Astrocyte (in vitro differentiated cells and primary cell): ENCODE measurements at places on chromosomes 3 and 15.

DNA sequence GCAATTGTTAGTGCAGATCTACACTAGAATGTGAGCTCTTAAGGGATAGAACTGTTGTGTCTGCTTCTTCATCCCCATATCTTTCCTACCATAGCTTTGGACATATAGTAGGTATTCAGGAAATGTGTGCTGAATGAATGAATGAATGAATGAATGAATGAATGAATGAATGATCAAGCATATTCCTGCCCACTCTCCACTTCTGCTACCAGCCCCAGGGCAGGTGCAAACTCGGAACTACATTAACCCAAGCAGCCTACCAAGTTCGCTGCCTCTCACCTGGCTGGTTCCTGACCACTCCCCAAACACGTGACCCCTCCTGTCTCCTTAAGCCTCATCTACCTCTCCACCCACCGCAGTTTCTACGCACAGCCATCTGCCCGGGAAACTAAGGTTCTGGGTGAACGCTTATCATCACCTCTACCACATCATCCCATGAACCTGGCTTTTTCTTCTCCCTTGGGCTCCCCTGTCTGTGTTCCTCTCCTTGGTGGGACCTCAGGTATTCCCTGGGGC, 26.8 kb downstream of the PAQR5 start:
- no peak for DNase-seq

DNA sequence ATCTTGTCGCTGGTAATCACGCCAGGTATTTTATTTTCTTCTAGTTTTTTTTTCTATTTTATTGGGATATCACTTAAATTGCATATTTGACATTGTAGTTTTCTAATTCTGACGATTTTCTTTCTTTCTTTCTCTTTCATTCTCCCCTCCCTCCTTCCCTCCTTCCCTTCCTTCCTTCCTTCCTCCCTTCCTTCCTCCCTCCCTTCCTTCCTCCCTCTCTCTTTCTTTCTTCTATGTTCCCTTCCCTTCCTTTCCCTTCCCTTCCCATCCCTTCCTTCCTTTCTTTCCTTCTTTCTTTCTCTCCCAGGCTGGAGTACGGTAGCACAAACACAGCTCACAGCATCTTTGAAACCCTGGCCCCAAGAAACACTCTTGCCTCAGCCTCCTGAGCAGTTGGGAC, 100.6 kb upstream of the BCL6 start:
- no peak for DNase-seq

- DNase-seq = peak; percentile 26
Observed at GRCh38 chr3:56878074-56878473, 76.3 kb upstream of the ARHGEF3 start.

DNA sequence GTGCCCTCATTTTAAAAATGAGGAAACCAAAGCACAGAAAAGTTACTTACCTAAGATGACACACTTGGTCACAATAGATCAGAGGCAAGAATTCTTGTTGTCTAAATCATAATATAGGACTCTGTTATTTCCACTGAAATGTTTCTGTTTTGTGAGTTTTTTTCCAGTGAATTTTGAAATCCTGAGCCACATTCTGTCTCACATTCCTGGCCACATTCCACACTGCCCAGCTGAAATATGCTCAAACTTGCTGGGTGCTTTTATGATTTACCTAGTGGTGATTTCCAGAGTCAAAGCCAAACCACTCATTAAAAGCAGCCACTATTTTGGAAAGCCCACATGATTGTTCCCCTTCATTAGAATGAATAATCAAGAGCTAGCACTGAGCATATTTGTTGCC, 82.3 kb upstream of the NPHP3 start:
- DNase-seq = peak; percentile 60

- DNase-seq = no peak
Observed at GRCh38 chr3:15496341-15496664, 25.2 kb downstream of the COLQ start.

DNA sequence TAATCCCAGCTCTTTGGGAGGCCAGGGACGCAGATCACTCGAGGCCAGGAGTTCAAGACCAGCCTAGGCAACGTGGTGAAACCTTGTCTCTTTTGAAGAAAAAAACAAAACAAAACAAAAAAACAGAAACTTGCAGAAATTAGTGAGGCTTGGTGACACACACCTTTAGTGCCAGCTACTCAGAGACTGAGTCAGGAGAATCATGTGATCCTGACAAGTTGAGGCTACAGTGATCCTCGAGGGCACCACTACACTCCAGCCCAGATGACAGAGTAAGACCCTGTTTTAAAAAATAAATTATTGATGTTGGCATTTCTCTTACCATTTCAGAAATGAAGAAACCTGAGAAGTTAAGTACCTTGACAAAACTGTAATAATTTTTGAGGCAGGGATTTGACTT, 44.6 kb upstream of the CCNB2 start:
- no peak for DNase-seq

DNA sequence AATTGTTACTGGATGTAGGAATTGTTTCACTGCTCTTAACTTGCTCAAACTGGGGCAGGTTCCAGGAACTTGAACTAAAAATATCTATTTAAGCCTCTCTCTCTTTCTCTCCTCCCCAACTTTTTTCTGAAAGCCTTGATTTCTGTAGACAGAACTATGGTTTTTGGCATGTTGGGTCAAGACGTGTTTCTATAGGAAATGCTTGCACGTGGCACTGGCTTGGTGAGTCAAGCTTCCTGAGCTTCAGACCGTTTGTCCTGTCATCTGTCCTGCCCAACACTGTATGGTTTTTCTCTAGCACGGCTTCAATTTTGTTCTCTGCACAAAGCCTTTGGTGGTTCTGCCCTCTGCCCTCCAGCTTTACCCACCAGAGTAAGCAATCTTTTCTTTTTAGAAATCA, 13.5 kb downstream of the EAF1 start:
- no peak for DNase-seq

- peak; percentile 41 for DNase-seq
Observed at GRCh38 chr3:114557791-114558190, 264.0 kb downstream of the TIGIT start.

DNA sequence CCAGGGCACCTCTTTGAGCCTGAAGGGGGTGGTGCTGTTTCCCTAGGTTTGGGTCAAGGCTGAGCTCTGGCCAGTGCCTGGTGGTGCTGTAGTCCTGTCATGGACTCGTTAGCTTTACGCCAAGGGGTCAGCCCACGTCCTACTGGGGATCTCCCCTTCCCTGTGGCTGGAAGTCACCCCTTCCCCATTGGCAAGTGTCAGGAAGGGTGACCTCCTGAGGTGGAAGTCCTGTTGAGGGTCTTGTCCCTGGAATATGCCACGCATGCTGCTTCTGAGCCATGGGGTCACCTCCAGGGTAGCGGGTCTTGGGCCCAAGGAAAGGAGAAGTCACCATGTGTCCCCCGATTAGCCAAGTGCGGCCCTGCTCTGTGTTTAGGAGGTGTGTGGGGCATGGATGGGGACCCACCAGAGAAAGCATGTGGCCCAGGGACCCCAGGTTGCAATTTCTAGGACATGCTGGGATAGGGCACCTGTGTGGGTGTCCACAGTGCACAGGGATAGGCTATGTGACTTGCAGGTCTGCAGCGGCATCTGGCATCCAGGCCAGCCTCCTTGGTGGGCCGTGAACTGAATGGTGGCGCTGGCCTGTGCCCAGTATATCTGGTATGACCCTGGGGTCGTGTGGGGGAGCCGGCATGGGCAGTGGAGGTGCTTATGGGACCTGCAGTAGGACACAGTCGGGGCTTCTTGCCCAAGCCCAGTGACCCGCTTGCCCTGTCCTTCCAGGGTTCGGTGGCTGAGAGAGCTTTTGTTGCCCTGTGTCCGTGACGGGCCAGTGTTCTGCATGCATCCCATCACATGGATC, 226.7 kb downstream of the SNRPN start:
- DNase-seq = no peak

GRCh38 chr15:39618063-39618823, 37.4 kb downstream of the THBS1 start:
- DNase-seq = no peak

- no peak for DNase-seq
Observed at GRCh38 chr15:22796079-22796478, 9.6 kb downstream of the NIPA1 start.

- no peak for DNase-seq
Observed at GRCh38 chr3:73385568-73385967, 239.2 kb downstream of the PDZRN3 start.

DNA sequence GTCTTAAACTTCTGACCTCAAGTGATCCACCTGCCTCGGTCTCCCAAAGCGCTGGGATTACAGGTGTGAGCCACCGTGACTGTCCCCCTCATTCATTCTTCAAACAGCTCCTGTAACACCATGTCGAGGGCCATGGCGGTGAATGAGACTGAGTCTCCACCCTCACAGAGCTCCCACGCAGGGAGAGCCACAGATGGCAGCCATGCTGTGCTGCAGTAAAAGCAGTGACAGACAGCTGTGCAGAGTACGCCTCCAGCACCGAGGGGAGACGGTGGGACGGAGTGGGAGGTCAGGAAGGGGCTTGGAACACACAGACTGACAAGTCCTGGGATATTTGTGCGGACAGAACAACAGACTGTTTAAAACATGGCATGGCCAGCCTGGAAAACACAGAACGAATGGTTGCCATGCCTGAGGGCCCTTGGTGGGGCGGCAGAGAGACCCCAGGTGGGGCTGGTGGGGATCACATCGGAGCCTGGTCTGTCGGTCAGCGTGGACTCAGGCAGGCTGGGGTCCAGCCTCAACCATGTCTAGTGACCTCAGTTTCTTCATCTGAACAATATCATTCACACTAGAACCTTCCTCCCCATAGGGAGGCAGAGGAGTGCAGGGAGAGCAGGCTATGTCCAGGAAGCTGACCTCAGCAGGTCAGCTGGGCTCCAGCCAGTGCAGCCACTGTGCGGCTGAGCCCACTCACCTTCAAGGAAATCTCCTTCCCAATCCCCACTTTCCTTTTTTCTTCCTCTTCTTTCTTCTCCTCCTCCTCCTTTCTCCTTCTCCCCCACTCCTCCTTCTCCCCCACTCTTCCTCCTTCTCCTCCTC, 20.6 kb upstream of the LCTL start:
- no peak for DNase-seq

DNA sequence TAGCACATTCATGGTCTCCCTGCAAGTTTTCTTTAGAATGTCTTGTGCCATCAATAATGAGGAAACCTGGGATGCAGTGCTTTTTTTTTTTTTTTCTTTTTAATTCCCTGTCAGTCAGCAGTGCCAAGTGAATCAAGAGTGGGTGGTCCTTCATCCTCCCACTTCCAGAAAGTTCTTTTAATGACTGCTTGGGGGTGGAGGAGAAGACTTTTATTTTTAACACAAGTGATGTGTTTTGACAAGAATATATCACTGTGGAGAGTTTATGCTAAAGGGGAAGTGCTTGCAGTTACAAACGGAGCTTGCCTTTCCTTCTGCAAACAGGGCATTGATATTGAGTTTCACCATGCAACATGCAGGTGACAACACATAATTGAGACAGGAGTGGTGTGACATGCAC, 69.7 kb downstream of the CACNA2D3 start:
- no peak for DNase-seq

GRCh38 chr15:80942746-80943565, 46.7 kb downstream of the MESD start:
- DNase-seq = peak; percentile 90

DNA sequence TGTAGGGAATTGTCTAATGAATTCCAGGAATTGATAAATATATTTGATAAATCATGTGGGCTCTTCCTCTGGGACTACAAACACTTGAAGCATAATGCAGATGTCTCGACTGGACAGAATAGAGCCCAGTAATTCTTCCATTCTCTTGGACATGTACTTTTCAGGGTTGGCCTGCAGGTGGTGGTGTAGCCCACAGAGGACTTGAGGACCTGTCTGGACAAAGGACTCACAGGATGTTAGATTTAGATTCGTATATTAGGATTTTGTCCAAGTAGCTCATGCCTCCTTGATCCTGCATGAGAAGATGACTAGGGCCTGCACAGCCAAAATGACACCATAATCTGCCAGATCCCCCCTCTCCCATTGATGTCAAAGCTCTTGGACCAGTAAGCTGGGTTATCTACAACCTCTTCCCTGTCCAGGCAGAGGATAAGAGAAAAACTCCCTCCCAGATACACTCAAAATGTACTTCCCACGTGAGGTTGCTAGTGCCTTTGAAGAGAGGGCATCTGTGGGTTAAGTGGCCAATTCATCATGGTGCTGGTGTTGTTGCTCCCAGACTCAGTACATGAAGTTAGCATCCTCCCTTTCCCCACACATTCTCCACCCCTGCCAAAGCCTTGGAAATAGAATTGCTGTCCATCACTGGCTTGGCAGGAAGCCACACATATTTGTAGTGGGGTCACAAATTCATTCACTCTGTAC, 88.6 kb upstream of the ZNF280D start:
- peak; percentile 91 for DNase-seq

DNA sequence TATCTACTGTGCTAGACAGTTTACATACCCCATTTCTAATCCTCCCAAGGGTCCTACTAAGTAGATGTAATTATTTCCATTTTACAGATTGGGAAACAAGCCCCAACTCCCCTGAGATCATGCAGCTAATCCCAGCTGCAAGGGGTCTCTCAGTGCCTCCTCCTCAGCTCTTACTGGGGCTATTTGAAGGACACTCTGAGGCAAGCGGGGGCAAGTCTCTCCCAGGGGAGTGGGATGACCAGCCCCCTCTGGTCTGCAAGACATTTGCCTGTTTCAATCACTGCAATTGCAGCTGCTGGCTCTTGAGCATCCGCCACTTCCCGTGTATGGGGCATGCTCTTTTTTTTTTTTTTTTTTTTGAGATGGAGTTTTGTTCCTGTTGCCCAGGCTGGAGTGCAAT, 11.4 kb downstream of the LAMP3 start:
- no peak for DNase-seq

- no peak for DNase-seq
Observed at GRCh38 chr3:178802993-178803693, 266.9 kb downstream of the KCNMB2 start.

DNA sequence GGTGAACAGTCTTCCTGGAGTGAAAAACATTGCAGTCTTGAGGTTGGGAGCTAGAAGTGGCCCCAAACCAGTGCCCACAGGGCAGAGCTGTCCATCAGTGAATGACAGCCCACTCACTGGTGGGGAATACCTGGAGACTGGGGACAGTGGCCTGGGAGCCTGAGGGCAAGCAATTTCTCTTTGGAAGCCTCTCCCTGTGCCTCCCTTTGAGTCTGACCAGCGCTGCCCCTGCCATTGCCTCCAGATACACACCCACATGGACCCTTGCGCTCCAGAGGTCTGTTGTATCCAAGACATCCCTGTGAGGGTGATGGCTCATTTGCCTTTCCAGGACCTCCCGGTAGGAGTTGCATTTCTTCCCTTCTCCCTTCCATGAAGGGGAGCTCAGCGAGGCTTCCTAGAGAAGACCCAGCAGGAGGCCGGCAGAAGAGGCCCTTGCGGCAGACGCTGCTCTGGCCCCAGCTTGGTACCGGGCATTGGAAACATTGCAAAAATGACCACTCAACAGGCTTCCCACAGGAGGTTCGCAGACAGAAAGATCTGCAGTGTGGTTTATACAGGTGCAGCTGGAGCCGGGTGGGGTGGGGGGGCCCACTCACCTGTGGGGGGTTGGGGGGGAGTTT, 38.5 kb downstream of the KLF13 start:
- DNase-seq = no peak
